ENCODE measurements at places on chromosomes 4 and X. TPM values are rescaled to one million over a fixed set of nuclear protein-coding genes. Genes with fewer than 3 reads are reported as not detected.

The MAGEE1 gene
- total RNA-seq = 0.44 TPM

The IRF2 gene
- total RNA-seq = 18.8 TPM

DNA sequence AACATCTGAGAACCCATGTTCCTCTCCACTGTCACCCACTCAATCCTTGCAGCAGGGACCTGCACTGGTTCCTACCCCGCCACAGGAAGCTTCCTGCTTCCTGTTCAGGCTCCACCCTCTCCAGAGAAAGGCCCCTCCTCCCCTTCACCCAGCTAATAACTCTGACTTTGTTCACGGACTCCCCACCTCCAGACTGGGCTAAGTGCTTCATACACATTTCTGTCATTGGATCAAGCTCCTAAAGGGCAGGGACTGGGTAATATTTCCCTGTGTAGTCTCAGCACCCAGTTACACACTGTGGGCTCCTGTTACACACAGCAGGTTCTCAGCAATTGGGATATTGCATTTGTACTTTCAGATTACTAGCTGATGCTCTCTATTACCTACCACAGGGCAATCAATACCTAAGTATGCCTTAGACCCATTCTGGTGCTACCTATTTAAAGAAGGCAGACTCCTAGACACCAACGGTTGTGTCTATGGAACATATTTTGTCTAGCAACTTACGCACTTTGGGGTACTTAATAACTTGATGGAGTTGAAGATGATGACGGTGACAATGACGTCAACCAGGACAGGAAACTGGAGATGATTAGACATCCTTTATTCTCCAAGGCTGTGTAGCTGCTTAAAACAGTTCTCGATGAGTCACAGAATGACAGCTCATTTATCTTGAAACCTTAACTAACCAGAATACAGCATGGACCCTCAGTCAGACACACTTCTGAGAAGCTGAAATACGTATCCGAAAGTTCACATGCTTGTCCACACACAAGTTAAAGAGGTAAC, 58.1 kb downstream of the MAML3 start:
- H3K27ac ChIP-seq = peak overlapping the region; percentile 75
- no peak for DNase-seq
- peaks cover 29% of the 10 kb centered on the region for H3K4me1 ChIP-seq
- H3K27me3 ChIP-seq = no peaks in the 10 kb centered on the region
- peak overlapping the region; percentile 5 for H3K4me3 ChIP-seq

DNA sequence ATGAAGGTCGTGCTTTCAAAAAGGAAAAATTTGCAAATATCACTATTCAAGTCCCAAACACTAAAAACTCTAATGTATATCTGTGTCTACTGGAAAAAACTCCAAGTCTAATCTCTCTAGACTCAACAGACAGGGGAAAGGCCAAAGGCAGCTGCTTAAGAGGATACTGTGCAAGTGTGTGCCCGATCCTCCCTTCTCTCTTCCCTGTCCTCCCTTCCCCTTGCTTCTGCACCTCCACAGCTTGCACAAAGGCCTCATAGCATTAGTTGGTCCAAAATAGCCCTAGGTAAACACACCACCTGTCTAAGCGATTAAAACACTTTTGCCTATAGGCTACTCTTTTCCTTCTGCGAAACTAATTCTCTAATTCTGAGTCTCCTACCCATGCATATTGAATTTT, 10.6 kb downstream of the C4orf54 start:
- H3K4me3 ChIP-seq = no peak overlapping the region
- no peak overlapping the region for H3K27ac ChIP-seq
- DNase-seq = no peak
- no peaks in the 10 kb centered on the region for H3K36me3 ChIP-seq
- H3K4me1 ChIP-seq = no peaks in the 10 kb centered on the region

- H3K27ac ChIP-seq = no peak overlapping the region
- no peaks in the 10 kb centered on the region for H3K36me3 ChIP-seq
- no peak overlapping the region for H3K4me3 ChIP-seq
- DNase-seq = no peak
- peaks cover 34% of the 10 kb centered on the region for H3K4me1 ChIP-seq
- no peaks in the 10 kb centered on the region for H3K27me3 ChIP-seq
These were observed 14.4 kb upstream of the CXCL8 start for GRCh38 chr4:73725985-73726384.

- H3K27ac ChIP-seq = no peak overlapping the region
- no peak for DNase-seq
- H3K36me3 ChIP-seq = no peaks in the 10 kb centered on the region
- H3K4me1 ChIP-seq = no peaks in the 10 kb centered on the region
These were observed 84.9 kb downstream of the GAB1 start for GRCh38 chr4:143421609-143422008.

DNA sequence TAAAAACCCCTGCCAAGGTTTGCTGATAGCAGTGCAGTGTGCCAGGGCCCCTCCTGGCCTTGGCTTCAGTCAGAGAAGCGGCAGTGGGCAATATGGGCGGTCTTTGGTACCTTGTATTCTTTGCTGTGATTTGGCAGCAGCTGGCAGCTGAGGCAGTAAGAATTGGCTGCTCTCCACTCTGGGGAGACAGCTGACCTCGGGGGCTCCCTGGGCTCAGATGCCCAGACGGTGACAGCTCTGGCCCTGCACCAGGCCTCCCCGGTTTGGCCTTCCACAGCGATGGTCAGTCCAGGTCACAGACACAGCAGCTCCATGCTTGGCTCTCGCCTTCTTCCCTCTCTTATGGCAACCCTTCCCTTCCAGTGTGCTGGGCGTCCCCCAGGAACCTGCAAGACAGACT, 330.9 kb downstream of the BCOR start:
- no peaks in the 10 kb centered on the region for H3K27me3 ChIP-seq
- H3K36me3 ChIP-seq = no peaks in the 10 kb centered on the region
- no peak for DNase-seq
- H3K4me3 ChIP-seq = no peak overlapping the region
- H3K4me1 ChIP-seq = no peaks in the 10 kb centered on the region

GRCh38 chr4:91990726-91991125, 313.0 kb upstream of the GRID2 start:
- H3K27me3 ChIP-seq = no peaks in the 10 kb centered on the region
- no peak overlapping the region for H3K4me3 ChIP-seq
- H3K4me1 ChIP-seq = no peaks in the 10 kb centered on the region
- H3K36me3 ChIP-seq = no peaks in the 10 kb centered on the region
- DNase-seq = no peak

DNA sequence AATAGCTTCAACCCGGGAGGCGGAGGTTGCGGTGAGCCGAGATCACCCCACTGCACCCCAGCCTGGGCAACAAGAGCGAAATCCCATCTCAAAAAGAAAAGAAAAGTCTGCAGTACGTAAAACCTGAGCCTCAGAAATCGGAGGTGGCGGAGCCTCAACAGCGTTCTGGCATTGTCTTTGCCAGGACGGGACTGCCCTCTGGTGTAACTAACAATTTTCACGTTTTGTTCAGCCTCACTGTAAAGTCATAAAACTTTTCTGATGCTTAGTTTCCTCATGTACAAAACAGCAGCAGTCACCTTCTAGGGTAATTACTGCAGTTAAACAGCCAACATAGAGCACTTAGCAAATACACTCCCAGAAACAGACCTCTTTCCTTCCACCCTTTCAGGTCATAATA, 121.7 kb downstream of the RBM47 start:
- H3K27ac ChIP-seq = no peak overlapping the region
- no peaks in the 10 kb centered on the region for H3K36me3 ChIP-seq
- H3K27me3 ChIP-seq = no peaks in the 10 kb centered on the region
- H3K4me1 ChIP-seq = no peaks in the 10 kb centered on the region

DNA sequence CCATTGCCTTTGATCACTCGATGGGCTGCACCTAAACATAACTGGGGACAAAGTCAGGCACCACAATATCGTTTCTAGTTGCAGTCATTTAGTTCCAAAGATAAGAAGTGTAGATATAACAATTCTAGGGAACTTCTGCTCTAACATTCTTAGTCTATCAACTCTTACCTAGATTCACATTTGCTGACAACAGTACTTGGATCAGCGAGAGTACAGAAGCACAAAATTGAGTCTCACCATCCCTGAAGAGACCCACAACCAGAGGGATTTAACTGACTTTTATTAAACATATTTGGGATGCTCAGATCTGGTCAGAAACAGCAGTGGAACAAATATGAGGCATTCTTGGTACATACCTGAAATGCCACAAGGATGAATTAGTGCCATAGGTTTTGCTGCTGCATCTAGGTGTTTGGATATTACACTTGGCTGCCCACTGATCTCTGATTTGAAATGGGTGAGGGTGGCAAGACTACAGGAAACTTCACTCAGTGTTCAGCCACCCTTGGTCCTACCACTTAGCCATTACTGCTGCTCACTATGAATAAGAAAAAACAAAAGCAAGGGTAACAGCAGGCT, 28.9 kb upstream of the HUWE1 start:
- H3K27ac ChIP-seq = no peak overlapping the region
- DNase-seq = no peak
- H3K4me1 ChIP-seq = peaks cover 3% of the 10 kb centered on the region
- H3K27me3 ChIP-seq = no peaks in the 10 kb centered on the region
- no peaks in the 10 kb centered on the region for H3K36me3 ChIP-seq
- no peak overlapping the region for H3K4me3 ChIP-seq

GRCh38 chr4:101696276-101697010, 94.1 kb upstream of the BANK1 start:
- H3K4me1 ChIP-seq = no peaks in the 10 kb centered on the region
- no peak overlapping the region for H3K4me3 ChIP-seq
- no peaks in the 10 kb centered on the region for H3K27me3 ChIP-seq
- no peak for DNase-seq
- no peak overlapping the region for H3K27ac ChIP-seq

The DUX4 gene
- not detected for total RNA-seq

- no peaks in the 10 kb centered on the region for H3K36me3 ChIP-seq
- H3K27ac ChIP-seq = no peak overlapping the region
- no peaks in the 10 kb centered on the region for H3K4me1 ChIP-seq
- no peak for DNase-seq
These were observed 234.4 kb upstream of the FAT1 start for GRCh38 chr4:186957952-186958555.

The AMTN gene
- total RNA-seq = not detected

The GPRASP2 gene
- 6.1 TPM for total RNA-seq

The PCDH18 gene
- 2.1 TPM for total RNA-seq

GRCh38 chrX:33434256-33435092, 223.1 kb upstream of the DMD start:
- no peak for DNase-seq
- H3K36me3 ChIP-seq = no peaks in the 10 kb centered on the region
- H3K4me3 ChIP-seq = no peak overlapping the region
- no peak overlapping the region for H3K27ac ChIP-seq
- H3K27me3 ChIP-seq = no peaks in the 10 kb centered on the region

DNA sequence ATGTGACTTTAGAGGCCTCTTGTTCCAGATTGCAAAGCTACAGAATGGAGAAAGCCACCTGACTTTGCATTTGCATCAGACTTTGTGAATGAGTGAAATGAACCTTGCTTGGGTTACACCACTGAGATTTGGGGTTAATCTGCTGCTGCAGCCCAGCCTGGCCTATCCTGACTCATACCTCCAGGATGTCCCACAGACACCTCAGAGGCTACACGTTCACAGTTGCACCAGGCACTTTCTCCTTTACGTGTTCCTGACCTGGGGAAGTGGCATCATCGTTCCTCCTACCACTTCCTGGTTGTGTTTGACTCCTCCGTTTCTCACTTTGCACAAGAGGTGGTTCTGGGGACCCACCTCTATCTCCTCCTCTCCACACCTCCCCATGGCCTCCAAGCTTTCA, 9.2 kb upstream of the SORCS2 start:
- H3K27me3 ChIP-seq = no peaks in the 10 kb centered on the region
- no peak overlapping the region for H3K4me3 ChIP-seq
- no peaks in the 10 kb centered on the region for H3K36me3 ChIP-seq
- H3K27ac ChIP-seq = no peak overlapping the region
- no peaks in the 10 kb centered on the region for H3K4me1 ChIP-seq

- no peaks in the 10 kb centered on the region for H3K4me1 ChIP-seq
- no peak for DNase-seq
- no peaks in the 10 kb centered on the region for H3K36me3 ChIP-seq
- H3K27ac ChIP-seq = no peak overlapping the region
These were observed 509.7 kb downstream of the INPP4B start for GRCh38 chr4:142336251-142336934.

- no peaks in the 10 kb centered on the region for H3K27me3 ChIP-seq
- DNase-seq = no peak
- H3K36me3 ChIP-seq = no peaks in the 10 kb centered on the region
- peak overlapping the region; percentile 74 for H3K4me3 ChIP-seq
- peak overlapping the region; percentile 94 for H3K27ac ChIP-seq
These were observed 454 bp downstream of the LETM1 start for GRCh38 chr4:1855333-1856070.

DNA sequence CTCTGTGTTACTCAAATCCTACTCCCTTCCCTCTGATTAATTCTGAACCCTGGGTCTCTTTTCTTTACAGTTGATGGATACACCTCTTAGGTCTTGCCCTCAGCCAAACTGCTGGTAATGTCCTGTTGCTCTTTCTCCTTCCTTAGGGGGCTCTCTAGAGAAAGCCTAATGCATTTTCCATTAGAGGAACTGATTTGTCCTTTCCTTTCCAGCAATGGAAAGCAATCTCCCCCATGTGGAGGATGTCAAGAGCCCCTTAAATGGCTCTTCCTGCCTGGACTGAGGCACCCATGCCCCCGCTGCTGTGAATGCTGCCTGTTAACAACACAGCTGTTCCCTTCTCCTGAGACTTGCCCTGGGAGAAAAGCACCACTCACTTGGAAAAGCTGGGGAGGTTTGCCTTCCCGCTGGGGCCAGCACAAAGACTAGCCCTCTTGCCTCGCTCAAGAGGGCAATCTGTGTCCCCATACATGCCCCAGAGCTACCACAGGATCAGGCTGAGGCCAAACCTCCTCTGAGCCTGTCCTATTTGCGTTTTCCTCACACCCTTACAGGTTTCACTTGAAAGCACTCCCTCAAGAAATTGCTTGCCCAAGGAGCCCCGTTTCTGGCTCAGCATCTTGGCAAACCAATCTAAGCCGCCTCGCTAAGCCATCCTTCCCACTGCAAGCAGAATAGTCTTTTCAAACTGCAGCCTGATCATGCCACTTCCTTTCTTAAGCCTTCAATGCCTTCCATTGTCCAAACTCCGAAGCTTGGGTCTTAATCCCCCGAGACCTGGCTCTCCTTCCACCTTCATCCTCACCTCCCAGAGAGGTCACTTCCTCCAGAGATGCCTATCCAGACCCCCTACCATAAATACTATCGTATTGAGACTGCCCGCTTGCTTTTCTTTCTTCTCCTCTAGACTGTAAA, 23.2 kb upstream of the SMIM20 start:
- H3K4me1 ChIP-seq = no peaks in the 10 kb centered on the region
- DNase-seq = no peak
- no peaks in the 10 kb centered on the region for H3K36me3 ChIP-seq

The IRS4 gene
- not detected for total RNA-seq

GRCh38 chr4:138851391-138852335, 163.9 kb upstream of the NOCT start:
- no peaks in the 10 kb centered on the region for H3K4me1 ChIP-seq
- H3K27ac ChIP-seq = no peak overlapping the region
- H3K36me3 ChIP-seq = no peaks in the 10 kb centered on the region

DNA sequence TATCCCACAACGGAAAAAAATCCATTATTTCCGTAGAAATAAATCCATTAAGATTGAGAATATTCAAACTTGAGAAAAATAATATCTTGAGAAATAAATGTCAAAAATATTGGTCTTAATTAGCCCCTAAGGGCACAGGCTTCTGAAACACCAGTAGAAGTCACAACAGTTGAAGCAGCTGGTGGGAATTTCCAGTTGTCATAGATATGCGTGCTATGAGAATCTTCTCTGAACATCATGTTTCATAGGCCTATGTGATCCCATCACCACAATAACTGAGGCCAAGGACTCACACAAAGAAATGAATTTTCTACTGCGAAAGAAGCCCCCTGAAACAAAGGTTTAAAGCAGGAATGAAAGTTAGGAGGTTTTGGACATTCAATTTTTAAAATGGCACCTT, 292.0 kb downstream of the DTHD1 start:
- no peak overlapping the region for H3K27ac ChIP-seq
- no peaks in the 10 kb centered on the region for H3K27me3 ChIP-seq
- H3K4me1 ChIP-seq = no peaks in the 10 kb centered on the region
- no peak overlapping the region for H3K4me3 ChIP-seq
- H3K36me3 ChIP-seq = no peaks in the 10 kb centered on the region

Measured in esophagus squamous epithelium (tissue), 5 donors.